ENCODE measurements at places on chromosomes 2 and 18. TPM values are rescaled to one million over a fixed set of nuclear protein-coding genes. Genes with fewer than 3 reads are reported as not detected.

- no peak overlapping the region for H3K4me3 ChIP-seq
- H3K4me1 ChIP-seq: no peaks in the 10 kb centered on the region
- H3K27me3 ChIP-seq: no peaks in the 10 kb centered on the region
- no peak for DNase-seq
- no peaks in the 10 kb centered on the region for H3K36me3 ChIP-seq
These were observed 5.7 kb downstream of the PPP1R1C start for GRCh38 chr2:181991171-181991885.

DNA sequence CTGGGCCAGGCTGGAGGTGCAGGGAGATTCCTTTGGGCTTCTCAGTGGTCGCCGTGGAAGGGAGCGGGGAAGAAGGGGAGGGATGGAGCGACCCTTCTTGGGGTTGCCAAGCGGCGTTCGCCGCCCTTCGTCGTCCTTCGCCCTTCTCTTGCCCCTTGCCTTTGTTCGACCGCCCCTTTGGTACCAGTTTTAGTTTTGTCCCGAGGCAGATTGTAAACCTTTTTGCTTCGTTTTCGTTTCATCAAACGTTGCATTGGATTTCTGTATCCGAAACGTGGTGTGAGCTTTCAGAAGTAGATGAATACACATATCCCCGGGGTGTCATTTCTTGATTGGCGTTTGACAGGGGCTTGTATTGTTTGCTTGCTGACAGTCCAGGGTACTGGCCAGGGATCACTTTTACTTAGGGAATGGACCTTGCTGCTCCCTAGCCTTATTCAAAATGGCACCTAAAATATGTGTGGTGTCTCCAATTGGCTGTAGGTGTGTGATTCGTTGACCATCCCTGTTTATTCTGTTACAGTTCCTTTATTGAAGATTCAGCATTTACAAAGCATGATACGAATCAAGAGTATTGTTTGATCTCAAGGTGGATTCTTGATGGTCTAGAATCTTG, 788 bp downstream of the USP14 start:
- no peaks in the 10 kb centered on the region for H3K27me3 ChIP-seq
- peak overlapping the region; percentile 73 for H3K4me3 ChIP-seq

DNA sequence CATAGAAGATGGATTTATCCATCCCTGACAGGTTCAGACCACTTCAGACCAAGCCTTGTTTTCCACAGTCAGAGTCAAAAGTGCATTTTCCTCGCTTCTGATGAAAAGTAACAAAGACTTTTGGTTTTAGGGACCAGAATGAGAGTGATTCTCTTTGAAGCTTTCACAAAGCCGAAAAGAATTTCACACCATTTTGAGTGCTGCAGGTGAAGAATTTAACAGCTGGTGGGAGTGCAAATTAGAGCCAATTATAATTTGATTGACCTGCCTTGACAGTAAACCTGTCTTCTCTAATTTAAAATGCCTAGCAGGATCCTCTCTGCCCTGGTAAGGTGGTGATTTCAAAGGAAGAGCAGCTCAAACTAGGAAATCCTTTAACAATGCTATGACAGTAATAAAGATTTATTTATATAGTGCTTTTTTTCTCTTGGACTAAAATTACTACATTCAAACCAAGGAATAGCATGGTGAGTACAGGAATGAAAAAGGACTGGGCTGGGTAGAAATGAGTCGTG, 241.6 kb downstream of the HRH4 start:
- H3K27me3 ChIP-seq: no peaks in the 10 kb centered on the region
- H3K4me1 ChIP-seq: no peaks in the 10 kb centered on the region
- DNase-seq: no peak
- H3K27ac ChIP-seq: no peak overlapping the region

PASK gene
- 8.9 TPM for total RNA-seq

DNA sequence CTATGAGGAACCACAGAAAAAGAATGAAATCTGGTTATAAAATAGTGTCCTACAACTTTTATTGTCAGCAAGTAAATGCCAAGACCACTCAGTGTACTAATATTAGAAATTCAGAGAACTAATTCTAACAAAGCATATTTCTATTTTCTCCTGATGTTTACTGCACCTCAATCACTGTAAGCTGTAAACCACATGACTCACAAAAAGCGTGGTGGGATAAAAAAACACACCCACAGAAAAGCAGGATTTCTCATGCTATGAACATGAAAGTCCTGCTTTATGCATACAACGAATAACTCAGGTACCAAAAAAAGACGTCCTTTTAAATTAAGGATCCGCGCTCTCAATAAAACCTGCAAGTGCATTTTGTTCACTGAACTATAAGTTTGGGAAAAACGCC, 797 bp downstream of the TXNL4A start:
- no peak for DNase-seq
- peaks cover 16% of the 10 kb centered on the region for H3K4me1 ChIP-seq
- peak overlapping the region; percentile 91 for H3K4me3 ChIP-seq
- H3K27ac ChIP-seq: no peak overlapping the region
- H3K27me3 ChIP-seq: no peaks in the 10 kb centered on the region

DNA sequence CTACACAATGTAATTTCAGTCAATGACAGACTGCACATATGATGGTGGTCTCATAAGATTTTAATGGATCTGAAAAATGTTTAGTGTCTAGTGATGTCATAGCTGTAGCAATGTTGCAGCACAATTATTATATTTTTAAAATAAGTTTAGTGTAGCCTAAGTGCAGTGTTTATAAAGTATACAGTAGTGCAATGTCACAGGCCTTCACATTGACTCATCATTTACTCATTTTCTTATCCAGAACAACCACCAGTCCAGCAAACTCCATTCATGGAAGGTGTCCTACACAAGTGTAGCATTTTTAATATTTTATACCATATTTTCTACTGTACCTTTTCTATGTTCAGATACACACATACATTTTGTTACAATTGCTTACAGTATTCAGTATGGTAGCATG, 663.1 kb downstream of the ERBB4 start:
- DNase-seq: no peak
- H3K36me3 ChIP-seq: no peaks in the 10 kb centered on the region
- no peaks in the 10 kb centered on the region for H3K27me3 ChIP-seq
- H3K4me1 ChIP-seq: no peaks in the 10 kb centered on the region
- no peak overlapping the region for H3K4me3 ChIP-seq

HOXD11 gene
- total RNA-seq: not detected

DNA sequence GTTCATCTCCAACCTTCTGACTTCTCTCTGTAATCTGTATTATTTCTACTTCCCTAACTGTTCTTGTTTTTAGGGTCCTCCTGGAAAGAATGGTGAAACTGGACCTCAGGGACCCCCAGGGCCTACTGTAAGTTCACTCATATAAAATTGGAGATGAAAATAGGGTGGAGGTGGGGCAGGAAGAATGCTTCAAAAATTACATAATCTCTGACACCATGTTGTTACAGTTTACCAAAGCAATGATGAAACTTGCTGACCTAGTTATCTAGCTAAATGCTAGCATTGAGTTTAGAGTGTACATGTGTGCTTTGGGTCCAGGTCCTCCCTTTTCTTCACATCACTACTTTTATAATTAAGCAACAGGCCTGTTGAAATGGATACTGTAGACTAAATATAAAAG, 23.1 kb downstream of the COL3A1 start:
- H3K4me1 ChIP-seq: no peaks in the 10 kb centered on the region
- no peaks in the 10 kb centered on the region for H3K27me3 ChIP-seq
- no peaks in the 10 kb centered on the region for H3K36me3 ChIP-seq
- no peak overlapping the region for H3K4me3 ChIP-seq
- H3K27ac ChIP-seq: no peak overlapping the region
- DNase-seq: no peak

CFAP65 gene
- not detected for total RNA-seq

PROKR1 gene
- total RNA-seq: not detected

UPP2 gene
- total RNA-seq: not detected

GRCh38 chr2:202115479-202115971, 42.5 kb downstream of the KIAA2012 start:
- no peak for DNase-seq
- peak overlapping the region; percentile 53 for H3K27ac ChIP-seq
- H3K36me3 ChIP-seq: no peaks in the 10 kb centered on the region
- H3K4me3 ChIP-seq: no peak overlapping the region

WDR7 gene
- total RNA-seq: 26.1 TPM

GRCh38 chr2:2647141-2647541, 316.1 kb upstream of the MYT1L start:
- no peak overlapping the region for H3K4me3 ChIP-seq
- H3K27ac ChIP-seq: peak overlapping the region; percentile 82
- no peaks in the 10 kb centered on the region for H3K36me3 ChIP-seq

- H3K4me1 ChIP-seq: no peaks in the 10 kb centered on the region
- H3K4me3 ChIP-seq: no peak overlapping the region
- H3K36me3 ChIP-seq: no peaks in the 10 kb centered on the region
- no peaks in the 10 kb centered on the region for H3K27me3 ChIP-seq
These were observed 28.9 kb downstream of the OSBPL1A start for GRCh38 chr18:24368749-24369148.

ZSCAN30 gene
- total RNA-seq: 4.1 TPM

- H3K27ac ChIP-seq: no peak overlapping the region
- no peaks in the 10 kb centered on the region for H3K27me3 ChIP-seq
- no peaks in the 10 kb centered on the region for H3K4me1 ChIP-seq
- no peaks in the 10 kb centered on the region for H3K36me3 ChIP-seq
These were observed 102.0 kb downstream of the PLA2R1 start for GRCh38 chr2:159960414-159960813.

GRCh38 chr2:179106676-179107428, 56.9 kb upstream of the CCDC141 start:
- H3K27me3 ChIP-seq: no peaks in the 10 kb centered on the region
- no peak for DNase-seq
- peaks cover 25% of the 10 kb centered on the region for H3K4me1 ChIP-seq
- H3K36me3 ChIP-seq: peaks cover 37% of the 10 kb centered on the region
- H3K4me3 ChIP-seq: no peak overlapping the region

GRCh38 chr2:28335666-28336065, 57.0 kb upstream of the FOSL2 start:
- DNase-seq: no peak
- H3K4me1 ChIP-seq: peaks cover 23% of the 10 kb centered on the region
- no peak overlapping the region for H3K27ac ChIP-seq
- H3K4me3 ChIP-seq: no peak overlapping the region
- no peaks in the 10 kb centered on the region for H3K27me3 ChIP-seq

DNA sequence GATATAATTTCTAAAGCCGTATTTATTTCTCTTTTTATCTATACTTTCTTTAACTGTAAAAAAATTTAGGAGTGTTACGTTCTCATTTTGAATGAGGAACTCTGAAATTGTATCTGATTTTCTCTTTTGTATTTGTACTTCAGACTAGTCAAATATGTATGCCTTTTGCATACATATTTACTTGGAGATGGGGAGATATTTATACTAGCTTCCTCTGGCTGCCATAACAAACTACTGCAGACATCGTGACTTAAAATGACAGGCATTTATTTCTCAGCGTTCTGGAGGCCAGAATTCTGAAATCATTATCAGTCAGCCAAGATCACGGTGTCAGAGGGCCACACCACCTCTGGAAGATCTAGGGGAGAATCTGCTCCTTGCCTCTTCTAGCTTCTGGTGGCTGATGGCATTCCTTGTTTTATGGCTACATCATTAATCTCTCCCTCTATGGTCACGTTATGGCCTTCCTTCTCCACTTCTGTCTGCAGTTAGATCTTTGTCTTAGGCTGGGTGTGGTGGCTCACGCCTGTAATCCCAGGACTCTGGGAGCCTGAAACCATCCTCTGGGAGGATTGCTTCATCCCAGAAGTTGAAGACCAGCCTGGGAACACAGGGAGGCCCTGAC, 8.2 kb downstream of the LCLAT1 start:
- H3K4me1 ChIP-seq: no peaks in the 10 kb centered on the region
- no peaks in the 10 kb centered on the region for H3K27me3 ChIP-seq
- H3K27ac ChIP-seq: no peak overlapping the region
- no peak for DNase-seq
- H3K36me3 ChIP-seq: no peaks in the 10 kb centered on the region

DNA sequence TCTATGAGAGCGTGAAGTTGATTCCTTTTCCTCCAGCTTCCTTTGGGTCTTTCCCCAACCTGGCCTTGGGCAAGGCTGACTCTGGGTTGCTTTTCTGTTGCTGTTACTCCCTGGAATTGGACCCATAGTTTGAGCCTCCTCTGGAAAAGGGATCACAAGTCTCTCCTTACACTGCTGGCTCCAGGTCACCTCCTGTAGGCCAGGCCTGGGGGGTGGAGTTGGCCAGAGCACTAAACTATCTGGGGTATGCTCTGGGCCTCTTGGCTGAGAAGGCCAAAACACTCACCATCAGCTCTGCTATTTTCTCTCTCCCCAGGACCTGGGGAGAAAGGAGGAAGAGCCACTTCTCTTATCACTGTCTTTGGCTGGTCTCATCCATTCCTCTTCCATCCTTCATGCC, 56.5 kb upstream of the NCOA1 start:
- no peaks in the 10 kb centered on the region for H3K36me3 ChIP-seq
- no peak overlapping the region for H3K4me3 ChIP-seq
- H3K27me3 ChIP-seq: no peaks in the 10 kb centered on the region
- no peak overlapping the region for H3K27ac ChIP-seq

GRCh38 chr18:44321868-44322590, 358.7 kb upstream of the SETBP1 start:
- no peak for DNase-seq
- no peak overlapping the region for H3K4me3 ChIP-seq
- no peaks in the 10 kb centered on the region for H3K4me1 ChIP-seq
- H3K27me3 ChIP-seq: no peaks in the 10 kb centered on the region
- H3K27ac ChIP-seq: no peak overlapping the region
- no peaks in the 10 kb centered on the region for H3K36me3 ChIP-seq

DYTN gene
- total RNA-seq: not detected

DNA sequence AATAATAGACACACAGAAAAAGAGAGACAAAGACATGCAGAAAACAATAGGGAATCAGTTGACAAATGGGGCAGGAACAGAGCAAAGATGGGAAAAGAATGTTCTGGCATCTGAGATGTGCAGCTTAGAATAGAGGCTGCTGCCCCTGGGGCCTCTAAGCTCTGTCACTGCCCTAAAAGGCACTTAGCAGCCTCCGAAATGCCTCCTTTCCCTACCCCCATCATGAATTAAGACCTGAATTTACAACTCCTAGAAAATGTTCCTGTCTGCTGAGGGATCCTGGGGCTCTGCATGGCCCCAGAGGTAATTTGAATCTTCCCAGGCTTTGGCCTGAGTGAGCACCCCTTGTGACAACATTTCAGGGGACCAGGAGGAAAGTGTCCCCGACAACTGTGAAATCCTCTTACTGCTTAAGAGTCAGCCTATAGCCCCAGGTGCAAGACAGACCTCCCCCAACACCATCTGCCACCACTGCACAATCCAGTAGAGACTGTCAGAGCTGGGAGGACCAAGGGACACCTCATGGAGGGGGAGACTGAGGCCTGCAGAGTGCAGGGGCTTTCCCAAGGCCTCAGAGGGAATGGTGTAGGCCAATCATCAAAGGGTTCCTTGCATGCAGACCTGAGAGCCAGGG, 24.8 kb downstream of the MRPL35 start:
- no peak overlapping the region for H3K4me3 ChIP-seq
- peaks cover 70% of the 10 kb centered on the region for H3K4me1 ChIP-seq
- no peaks in the 10 kb centered on the region for H3K36me3 ChIP-seq
- no peak for DNase-seq
- no peaks in the 10 kb centered on the region for H3K27me3 ChIP-seq

FER1L5 gene
- total RNA-seq: 0.19 TPM

Measured in esophagus squamous epithelium (tissue), 5 donors.